ENCODE measurements at places on chromosomes 12 and 14.
A peak's percentile ranks its signal among the peaks of the same experiment; 100 is the strongest.

DNA sequence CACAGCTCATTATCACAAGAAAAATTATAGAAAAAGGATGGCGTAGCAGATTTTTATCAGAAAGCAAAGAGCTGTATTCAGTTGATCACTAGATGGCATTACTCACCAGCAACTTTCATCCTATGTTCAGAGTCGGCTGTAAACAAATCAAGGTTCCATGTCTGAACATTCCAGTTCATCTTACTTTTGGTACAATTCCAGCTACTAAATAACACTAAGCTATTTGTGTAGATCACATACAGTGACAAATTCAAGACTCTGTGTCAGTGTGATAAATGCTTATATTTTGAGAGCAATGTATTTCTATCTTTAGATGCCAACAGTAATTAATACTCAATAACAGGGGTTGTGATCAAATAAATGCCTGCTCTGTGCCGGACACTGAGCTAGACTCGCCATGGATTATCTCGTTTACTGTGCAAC lies 30.1 kb downstream of the NRDE2 start:
- DNase-seq, result peak; percentile 71

GRCh38 chr14:84442521-84442920 lies 1087.4 kb upstream of the FLRT2 start:
- DNase-seq, result no peak

DNA sequence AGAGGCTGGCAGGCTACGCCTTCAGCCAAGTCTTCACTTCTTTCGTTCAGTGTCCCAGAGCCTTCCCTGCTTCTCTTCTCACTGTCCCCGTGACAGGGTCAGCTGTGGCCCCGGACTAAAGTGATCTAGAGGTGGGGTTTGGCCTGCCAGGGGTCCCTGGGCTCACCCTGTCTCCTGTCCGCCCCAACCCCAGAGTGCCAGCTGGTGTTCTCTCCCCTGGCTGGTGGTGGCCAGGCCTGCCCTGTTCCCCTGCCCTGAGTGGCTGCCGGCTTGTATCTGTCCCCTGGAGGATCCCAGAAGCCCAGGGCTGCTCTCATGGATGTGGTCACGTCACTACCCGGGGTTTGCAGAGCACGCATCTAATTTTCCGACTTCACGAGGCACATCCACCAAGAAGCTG lies 297.4 kb downstream of the GLT1D1 start:
- no peak for DNase-seq

GRCh38 chr12:106885541-106886249 lies 70.0 kb upstream of the TMEM263 start:
- DNase-seq, result no peak

GRCh38 chr14:74671789-74672188 lies 41.1 kb downstream of the AREL1 start:
- DNase-seq, result peak; percentile 73

DNA sequence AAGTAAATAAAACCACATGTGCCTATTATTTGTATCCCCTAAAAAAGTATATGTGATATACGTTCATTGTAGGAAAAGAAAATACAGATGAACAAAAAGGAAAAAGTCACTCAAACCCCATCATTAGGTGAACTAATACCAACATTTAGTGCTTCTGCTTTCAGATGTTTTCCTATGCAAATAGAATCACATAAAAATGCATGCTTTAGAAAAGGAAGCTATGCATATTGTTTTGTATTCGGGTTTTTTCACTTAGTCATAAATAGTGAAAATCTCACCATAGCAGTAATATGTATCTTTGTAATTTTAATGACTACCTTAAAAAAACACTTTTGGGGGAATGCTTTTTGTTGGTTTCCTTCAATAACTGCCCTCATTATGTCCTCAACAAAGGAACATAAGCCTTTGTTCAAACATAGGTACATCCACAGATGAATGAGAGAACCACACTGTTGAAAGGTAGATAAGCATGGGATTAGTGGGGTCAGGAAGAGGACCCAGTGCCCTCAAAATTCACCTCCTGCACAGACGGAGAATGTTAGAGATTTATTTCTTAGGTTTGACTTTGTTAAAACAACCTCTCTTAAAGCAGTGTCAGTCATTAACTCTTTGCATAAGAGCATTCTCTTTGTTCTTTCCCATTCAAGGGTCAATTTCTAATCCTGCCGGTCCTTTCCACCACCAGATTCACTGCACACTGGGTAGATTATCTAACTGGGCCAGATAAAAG lies 6.5 kb downstream of the AMDHD1 start:
- DNase-seq, result no peak

DNA sequence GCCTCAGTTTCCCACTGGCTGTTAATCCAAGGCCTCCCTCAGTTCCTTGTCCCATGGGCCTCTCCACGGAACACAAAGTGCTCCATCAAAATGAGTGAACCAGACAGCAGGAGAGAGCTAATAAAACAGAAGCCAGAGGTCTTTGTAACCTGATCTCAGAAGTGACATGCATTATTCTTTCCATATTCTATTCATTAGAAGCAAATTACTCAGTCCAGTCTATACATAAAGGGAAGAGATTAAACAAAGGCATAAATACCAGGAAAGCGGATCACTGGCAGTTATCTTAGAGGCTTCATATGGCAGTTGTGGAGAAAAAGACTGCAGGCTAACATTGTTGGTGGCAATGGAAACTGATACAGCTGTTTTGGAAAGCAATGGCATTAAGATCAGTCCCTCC lies 170.6 kb upstream of the GARIN6 start:
- DNase-seq, result no peak

GRCh38 chr12:68334132-68334531 lies 2.0 kb upstream of the MDM1 start:
- no peak for DNase-seq

GRCh38 chr12:92509156-92509738 lies 193.5 kb upstream of the PLEKHG7 start:
- DNase-seq, result no peak

- DNase-seq, result no peak
Measured at GRCh38 chr12:32508626-32509025, 109.3 kb downstream of the FGD4 start.

DNA sequence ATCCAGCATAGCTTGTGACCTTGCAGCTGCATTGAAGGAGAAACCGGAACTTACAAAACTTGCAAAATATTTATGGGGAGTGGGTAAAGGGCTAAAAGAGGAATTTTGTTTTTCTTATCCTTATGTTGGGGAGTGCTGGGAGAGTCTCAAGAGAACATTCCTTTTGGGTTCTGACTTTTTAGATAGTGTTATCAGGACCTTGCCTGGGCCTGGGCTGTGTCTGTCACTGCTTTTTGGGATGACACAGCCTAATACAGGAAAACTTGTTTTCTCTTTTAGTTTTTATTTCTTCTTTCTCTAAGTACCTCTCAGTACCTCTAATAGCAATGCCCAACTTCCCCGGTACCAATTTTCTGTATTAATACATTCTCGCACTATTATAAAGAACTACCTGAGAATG lies 850.6 kb downstream of the RPS29 start:
- DNase-seq, result no peak

DNA sequence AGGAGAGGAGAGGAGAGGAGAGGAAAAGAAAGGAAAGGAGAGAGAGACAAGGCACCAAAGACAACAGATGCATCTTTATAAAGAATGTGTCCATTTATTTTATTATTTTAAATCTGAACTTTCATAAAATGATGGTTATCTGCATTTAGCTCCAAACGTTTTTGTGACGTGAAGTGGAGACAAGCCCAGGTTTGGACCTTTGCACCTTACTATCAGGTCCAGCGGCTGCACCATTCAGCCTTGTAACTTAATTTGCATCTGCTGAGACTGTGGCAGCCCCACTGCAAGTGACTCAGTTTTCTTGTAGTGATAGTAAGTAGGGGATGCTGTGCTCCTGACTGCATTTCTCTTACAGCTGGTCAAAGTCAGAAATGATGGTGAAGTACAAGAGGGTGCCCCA lies 130.7 kb downstream of the NTF3 start:
- no peak for DNase-seq

DNA sequence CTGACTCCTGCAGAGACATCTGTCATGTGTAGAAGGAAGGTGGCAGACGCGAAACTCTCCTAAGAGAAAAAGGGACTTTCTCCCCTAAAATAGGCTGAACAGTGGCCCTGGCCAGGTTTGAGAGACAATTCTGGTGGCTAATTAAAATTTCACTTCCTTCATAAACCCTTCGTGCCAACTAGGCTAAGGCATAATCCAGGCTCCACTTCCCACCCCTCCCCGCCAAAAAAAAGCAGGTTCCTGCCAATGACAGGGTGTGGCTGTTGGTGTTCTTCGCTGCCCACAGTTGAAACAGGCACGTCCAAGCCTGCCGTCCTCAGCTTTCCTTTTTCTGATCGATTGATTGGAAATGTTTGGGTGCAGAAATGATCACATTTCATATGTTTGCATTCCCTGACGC lies 144.6 kb downstream of the GCH1 start:
- DNase-seq, result no peak

DNA sequence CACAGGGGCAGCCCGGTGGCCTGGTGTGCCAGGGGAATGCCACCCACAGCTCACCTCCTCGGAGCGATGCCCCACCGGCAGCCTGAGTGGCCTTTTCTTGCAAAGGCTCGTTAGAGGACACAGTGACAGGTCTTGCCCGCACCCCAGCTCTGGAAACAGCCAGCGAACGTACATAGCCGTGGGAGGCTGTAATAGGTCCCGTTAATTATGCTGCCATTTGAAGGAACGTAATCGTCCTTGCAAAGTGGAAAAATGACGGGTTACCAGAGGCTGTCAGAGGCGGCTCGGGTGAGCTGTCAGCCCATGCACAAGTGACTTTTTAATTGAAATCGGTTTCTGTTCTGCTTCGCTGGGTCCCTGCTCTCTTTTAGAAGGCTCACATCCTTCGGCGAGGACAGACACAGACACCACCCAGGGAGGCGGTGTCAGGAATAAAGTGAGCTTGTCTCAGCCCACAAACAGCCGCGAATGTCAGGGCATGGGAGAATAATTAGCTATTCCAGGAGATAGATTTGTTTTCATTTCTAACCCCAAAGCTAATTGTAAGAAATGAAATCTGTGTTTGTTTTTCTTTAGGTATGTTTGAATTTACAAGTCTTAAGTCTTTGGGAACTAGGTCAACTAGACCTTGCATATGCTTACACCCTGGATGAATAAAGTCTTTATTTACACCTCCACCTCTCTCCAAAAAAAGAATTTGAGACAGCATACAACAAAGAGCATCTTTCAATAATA lies 77.2 kb upstream of the RFLNA start:
- DNase-seq, result no peak

DNA sequence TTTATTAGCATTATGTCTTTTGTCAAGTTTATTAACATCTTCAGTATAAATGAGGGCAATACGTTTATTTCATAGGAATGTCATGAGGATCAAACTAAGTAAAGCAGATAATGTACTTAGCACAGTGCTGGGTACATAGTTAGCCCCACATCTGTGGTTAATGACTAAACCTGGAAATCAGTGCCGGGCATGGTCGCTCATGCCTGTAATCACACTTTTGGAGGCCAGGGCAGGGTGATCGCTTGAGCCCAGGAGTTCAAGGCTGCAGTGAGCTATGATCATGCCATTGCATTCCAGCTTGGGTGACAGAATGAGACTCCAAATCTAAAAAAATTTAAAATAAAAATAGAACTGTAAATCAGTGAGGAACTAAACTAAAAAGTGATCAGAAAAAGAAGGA lies 44.8 kb upstream of the GUCY2C start:
- DNase-seq, result no peak

DNA sequence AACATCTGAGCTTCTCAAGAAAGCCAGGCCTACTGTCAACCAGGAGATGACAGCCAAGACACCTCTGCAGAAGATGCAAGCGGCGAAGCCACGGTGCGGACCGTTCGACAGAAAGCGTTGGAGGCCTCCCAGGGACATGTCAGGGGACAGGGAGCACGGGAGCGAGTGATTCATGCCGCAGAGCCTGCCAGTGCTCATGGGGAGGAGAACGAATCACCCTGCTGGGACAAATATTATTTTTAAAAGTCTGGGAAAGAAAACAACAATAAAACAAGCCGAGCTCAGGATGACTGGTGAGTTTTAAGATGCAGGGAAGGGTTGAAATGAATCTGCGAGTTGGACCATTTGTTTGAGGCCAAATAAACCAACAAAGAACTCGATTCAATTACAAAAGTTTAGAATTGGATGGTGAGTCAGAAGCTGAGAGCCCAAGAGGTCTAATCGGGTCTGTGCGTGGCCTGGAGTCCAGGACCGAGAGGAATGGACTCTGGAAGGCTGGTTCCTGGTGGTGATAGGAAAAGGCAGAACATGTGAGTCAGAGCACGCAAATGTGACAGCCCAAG lies 91.0 kb downstream of the RBM19 start:
- DNase-seq, result peak; percentile 79

GRCh38 chr12:118850244-118850825 lies 131.0 kb upstream of the SRRM4 start:
- no peak for DNase-seq

DNA sequence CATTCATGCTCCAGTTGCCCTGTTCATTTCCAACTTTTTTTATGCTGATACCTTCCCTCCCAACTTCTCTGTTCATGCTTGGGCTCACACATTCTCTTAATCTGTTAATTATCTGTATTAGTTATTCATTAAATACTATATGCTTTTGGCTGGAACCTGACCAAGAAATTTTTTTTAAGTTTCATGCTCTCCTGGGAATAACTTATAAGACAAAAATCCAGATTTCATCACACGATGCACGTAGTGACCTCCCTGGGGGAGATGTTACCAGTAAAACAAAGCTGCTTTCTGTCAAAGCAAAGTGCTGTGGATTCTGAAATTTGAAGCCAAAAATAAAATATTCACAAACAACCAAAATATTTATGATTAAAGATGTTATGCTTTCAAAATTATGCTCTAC lies 215.0 kb upstream of the USP15 start:
- no peak for DNase-seq

DNA sequence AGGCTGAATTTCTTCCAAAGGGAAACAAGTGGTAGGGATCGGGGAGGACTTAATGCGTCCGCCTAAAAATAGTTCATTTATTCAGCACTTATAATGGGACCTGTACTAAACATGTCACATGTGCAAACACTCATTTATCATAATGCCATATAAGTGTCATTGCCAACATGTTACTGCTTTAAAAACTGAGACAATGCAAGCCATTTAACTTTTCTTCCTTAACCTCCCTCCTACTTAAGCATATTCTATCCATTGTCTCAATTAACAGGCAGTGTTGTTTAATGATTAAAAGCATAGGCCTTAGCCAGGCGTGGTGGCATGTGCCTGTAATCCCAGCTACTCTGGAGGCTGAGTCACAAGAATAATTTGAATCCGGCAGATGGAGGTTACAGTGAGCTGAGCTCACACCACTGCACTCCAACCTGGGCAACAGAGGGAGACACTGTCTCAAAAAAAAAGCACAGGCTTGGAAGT lies 13.5 kb upstream of the SCFD1 start:
- DNase-seq, result no peak

DNA sequence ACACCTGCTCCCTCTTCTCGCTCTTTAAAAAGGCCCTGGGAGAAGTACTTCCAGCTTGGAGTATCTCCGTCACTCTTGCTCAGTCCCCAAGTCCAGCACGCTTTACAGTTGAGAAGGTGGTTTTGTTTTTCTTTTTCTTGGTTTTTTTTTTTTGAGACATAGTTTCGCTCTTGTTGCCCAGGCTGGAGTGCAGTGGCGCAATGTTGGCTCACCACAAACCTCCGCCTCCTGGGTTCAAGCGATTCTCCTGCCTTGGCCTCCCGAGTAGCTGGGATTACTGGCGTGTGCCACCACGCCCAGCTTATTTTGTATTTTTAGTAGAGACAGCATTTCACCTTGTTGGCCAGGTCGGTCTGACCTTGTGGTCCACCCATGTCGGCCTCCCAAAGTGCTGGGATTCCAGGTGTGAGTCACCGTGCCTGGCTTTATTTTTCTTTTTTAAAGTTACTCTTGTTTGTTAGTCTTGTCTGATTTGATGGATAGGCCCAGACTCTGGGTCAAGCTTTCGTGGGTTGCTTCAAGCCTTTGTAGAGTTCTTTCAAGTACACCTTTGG lies 1.9 kb downstream of the TDRD9 start:
- no peak for DNase-seq

Data from AG08396 (cell line).